ENCODE measurements at places on chromosomes 6 and 20. TPM values are rescaled to one million over a fixed set of nuclear protein-coding genes. Genes with fewer than 3 reads are reported as not detected.

Gene MLIP
- not detected for polyA plus RNA-seq

Gene SPEF1
- not detected for polyA plus RNA-seq

Gene FRK
- not detected for polyA plus RNA-seq

Gene MUC21
- not detected for polyA plus RNA-seq

Gene AKAP12
- polyA plus RNA-seq, result not detected

Gene PARD6B
- 1.2 TPM for polyA plus RNA-seq

Gene KCTD20
- polyA plus RNA-seq, result 47.8 TPM

Gene IL17A
- not detected for polyA plus RNA-seq

Gene ARMH2
- not detected for polyA plus RNA-seq

Gene TINAG
- not detected for polyA plus RNA-seq

Gene UNC5CL
- 0.68 TPM for polyA plus RNA-seq

Gene SDHAF4
- polyA plus RNA-seq, result 7.5 TPM

Gene BMP7
- polyA plus RNA-seq, result not detected

Gene ABHD16B
- polyA plus RNA-seq, result 0.21 TPM

Gene PTCHD4
- polyA plus RNA-seq, result not detected

Gene EMILIN3
- polyA plus RNA-seq, result not detected

Gene CRISP2
- polyA plus RNA-seq, result not detected

Gene PAK5
- not detected for polyA plus RNA-seq

Gene SYCP2L
- polyA plus RNA-seq, result not detected

Gene HFE
- polyA plus RNA-seq, result 2.5 TPM

Gene CLPSL1
- not detected for polyA plus RNA-seq

Gene FAM83B
- polyA plus RNA-seq, result not detected

Gene PSORS1C2
- not detected for polyA plus RNA-seq

Gene KIF6
- polyA plus RNA-seq, result not detected

Gene MRPL18
- polyA plus RNA-seq, result 122 TPM

Gene DAAM2
- polyA plus RNA-seq, result not detected

Gene DACT2
- polyA plus RNA-seq, result not detected

Gene CLPSL2
- polyA plus RNA-seq, result not detected

Gene RAB44
- polyA plus RNA-seq, result not detected

Gene TCF21
- polyA plus RNA-seq, result not detected

Gene UBD
- not detected for polyA plus RNA-seq

Gene OTOR
- not detected for polyA plus RNA-seq

Gene PDYN
- polyA plus RNA-seq, result not detected

Gene FOXQ1
- not detected for polyA plus RNA-seq

Gene SPATS1
- polyA plus RNA-seq, result not detected
